SK-N-SH (cell line): ENCODE measurements at places on chromosomes 3 and 15. TPM values are rescaled to one million over a fixed set of nuclear protein-coding genes. Genes with fewer than 3 reads are reported as not detected.
A peak's percentile ranks its signal among the peaks of the same experiment; 100 is the strongest.

Gene DUOXA2
- not detected in 2 replicates for polyA plus RNA-seq

Gene GOLGA8T
- 0.06 TPM in 1 of 2 replicates, not detected in the other for polyA plus RNA-seq

Gene ADIPOQ
- not detected in 2 replicates for polyA plus RNA-seq

Gene AADAC
- 1.2 and 3.5 TPM in 2 replicates for polyA plus RNA-seq

Gene ZNF501
- 1.1 and 1.5 TPM in 2 replicates for polyA plus RNA-seq

Gene ZBTB47
- polyA plus RNA-seq, result 9.9 and 13.0 TPM in 2 replicates

Gene INAFM2
- polyA plus RNA-seq, result 7.8 and 9.8 TPM in 2 replicates

Gene GABRB3
- 0.10 and 0.75 TPM in 2 replicates for polyA plus RNA-seq

Gene REC114
- not detected in 2 replicates for polyA plus RNA-seq

DNA sequence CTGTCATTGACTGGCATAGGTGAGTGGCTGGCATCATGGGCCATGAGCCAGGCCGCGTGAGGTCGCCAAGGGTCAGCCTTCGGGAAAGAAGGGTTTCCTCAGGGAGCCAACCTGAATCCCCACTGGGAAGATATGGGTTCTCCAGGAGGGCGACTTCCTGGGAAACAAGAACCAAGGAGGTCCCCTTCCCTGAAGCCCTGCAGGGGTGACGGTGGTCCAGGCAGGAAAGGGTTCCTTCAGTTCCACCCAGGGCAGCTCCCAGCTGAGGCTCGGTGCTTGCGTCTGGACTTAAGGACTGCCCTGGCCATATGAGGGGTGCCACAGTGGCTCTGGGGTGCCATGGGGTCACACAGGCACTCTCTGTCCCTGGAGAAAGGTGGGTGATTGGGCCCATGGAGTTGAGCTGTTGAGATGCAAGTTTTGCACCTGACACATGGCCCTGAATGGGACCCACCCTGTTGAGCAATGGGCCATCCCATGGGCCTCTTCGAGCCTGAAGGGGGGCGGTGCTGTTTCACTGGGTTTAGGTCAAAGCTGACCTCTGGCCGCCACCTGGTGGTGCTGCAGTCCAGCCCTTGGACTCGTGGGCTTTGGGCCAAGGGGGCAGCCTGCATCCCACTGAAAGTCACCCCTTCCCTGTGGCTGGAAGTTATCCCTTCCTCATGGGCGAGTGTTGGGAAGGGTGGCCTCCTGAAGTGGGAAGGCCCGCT lies 228.1 kb downstream of the SNRPN start:
- no peak for DNase-seq

DNA sequence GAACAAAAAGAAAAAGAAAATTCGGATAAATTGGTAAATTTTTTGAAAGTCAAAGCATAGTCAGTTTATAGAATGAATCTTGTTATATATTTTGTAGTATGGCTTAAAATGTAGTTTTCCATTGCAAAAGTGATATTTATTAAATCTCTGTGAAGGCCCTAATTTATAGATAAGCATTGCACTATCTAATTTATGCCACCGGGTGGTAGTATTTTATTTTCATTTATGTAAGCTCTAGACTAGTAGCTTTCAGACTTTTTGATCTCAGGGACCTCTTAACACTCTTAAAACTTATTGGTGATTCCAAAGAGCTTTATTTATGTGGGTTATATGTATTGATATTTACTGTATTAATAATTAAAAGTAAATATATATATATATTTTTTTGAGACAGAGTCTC lies 133.9 kb upstream of the LRRFIP2 start:
- peak; percentile 32 for DNase-seq

- no peak for DNase-seq
These were observed 6.6 kb upstream of the CCNL1 start for GRCh38 chr3:157166561-157166960.

GRCh38 chr3:138051947-138052802 lies 42.2 kb downstream of the CLDN18 start:
- peak; percentile 34 for DNase-seq

- no peak for DNase-seq
These were observed 511.3 kb downstream of the EDEM1 start for GRCh38 chr3:5698851-5699250.

- peak; percentile 32 for DNase-seq
These were observed 36.6 kb downstream of the PSTPIP1 start for GRCh38 chr15:77031376-77032050.

GRCh38 chr3:98556164-98557130 lies 24.7 kb downstream of the GPR15 start:
- DNase-seq, result no peak

GRCh38 chr3:115845986-115846385 lies 222.7 kb downstream of the GAP43 start:
- DNase-seq, result no peak

- DNase-seq, result no peak
These were observed 4.6 kb upstream of the OXTR start for GRCh38 chr3:8773941-8774542.

DNA sequence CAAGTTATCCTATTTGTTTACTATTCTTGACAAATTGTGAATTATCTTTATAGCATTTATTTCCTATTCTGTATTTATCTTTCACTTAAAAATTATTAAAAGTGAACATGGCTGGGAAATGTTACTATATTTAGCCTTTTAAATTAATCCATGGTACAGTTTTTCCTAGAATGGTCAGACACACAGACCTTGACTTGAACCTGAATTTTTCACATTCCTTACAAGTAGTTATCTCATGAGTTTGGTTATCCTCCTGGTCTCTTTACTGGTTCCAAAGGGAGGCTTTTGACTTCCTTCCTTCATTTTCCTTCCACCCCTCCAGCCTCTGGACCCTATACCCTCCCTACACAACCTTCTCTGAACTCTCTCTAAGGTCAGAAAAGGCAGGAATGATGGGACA lies 280.6 kb downstream of the SATB1 start:
- DNase-seq, result no peak

DNA sequence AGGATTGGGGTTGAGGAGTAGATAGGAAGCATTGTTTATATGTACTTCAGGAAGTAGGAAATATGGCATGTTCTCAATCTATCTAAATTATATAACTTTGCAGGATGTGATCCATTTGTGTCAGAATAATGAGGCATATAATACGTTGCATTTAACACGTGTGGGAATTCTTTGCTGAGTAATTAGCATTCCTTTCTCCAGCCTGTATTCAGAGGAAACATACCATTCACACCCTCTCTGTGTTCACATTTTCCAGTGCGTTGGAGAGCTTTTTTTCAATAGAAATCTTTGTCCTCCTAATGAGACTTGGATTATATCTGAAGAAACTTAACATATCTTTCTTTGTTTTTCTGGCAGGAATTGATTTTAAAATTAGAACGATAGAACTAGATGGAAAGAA lies 33.0 kb upstream of the APH1B start:
- no peak for DNase-seq

DNA sequence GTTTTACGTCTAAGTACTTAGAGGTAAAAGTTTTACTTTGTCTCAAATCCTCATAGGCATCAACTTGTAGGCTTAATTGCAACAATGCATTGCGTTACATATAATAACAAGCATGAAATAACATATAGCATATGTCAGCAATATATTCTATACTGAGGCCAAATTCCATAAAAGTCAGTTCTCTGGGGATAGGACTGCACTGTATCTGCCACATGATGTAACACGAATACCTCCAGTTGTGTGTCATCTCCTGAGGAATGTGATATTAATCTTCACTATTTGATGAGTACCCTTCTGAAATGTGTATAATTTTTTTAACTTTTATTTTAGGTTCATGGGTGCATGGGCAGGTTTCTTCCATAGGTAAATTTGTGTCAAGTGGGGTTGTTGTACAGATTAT lies 126.4 kb downstream of the IMPG2 start:
- no peak for DNase-seq

DNA sequence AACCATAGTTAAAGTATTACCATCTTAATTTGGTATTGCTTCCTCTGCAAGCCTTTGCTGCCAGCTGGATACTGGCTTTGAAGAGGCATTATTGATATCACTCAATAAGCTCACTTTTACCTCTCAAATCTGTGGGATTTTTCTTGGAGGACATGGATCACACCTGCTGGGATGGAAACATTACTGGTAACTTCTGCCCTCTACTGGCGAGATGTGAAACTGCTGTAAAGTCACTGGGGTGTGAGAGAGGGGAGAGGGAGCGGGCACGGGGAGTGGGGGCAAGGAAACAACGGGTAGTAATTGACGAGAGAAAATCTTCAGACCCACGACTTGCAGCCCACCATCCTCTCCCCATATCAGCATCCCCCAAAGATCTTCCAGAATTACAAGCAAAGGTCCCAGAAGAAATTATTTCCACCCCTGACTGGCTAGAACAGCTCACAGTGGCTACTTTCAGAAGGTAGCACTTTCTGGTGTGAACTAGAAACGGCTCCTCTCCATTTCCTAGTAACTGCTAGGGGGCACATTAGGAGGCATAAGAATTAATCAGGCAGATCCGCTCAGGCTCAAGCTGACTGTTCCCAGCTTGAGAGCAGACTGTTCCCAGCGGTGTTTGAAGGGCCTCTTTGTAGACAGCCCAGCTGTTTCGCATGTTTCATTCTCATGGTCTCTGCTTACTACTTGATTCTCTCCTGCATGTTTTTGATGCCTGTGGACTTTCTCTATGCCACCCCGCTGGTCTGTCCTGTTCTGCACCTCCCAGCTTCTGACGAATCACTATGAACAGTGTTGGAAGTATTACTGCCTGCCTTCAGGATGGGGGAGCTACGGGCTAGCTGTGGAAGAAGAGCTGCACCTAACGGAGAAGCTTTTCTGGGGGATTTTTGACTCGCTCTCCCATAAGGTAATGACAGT lies 230.4 kb upstream of the CHRM5 start:
- peak; percentile 71 for DNase-seq

- DNase-seq, result no peak
These were observed 154.2 kb downstream of the B3GALNT1 start for GRCh38 chr3:160950954-160951353.

- DNase-seq, result no peak
These were observed 272.5 kb downstream of the XXYLT1 start for GRCh38 chr3:194998417-194998816.

DNA sequence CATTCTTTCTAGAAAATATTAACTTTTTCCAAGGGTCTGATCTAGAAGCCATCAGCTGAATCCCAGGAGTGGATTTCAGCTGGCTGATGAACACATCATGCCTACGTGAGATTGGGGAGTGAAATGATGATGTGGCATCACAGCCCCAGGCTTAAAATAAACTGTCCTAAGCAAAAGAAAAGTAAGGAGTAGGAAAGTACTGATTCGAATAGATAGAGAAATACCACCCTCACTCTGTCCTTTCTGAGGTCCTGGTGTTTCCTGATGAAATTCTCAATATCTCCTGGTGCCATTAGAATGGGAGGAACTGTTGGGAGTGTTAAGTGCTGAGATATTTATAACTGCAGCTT lies 376.8 kb upstream of the SEMA6D start:
- no peak for DNase-seq

GRCh38 chr3:58625196-58625824 lies 41.3 kb downstream of the FAM3D start:
- DNase-seq, result no peak

DNA sequence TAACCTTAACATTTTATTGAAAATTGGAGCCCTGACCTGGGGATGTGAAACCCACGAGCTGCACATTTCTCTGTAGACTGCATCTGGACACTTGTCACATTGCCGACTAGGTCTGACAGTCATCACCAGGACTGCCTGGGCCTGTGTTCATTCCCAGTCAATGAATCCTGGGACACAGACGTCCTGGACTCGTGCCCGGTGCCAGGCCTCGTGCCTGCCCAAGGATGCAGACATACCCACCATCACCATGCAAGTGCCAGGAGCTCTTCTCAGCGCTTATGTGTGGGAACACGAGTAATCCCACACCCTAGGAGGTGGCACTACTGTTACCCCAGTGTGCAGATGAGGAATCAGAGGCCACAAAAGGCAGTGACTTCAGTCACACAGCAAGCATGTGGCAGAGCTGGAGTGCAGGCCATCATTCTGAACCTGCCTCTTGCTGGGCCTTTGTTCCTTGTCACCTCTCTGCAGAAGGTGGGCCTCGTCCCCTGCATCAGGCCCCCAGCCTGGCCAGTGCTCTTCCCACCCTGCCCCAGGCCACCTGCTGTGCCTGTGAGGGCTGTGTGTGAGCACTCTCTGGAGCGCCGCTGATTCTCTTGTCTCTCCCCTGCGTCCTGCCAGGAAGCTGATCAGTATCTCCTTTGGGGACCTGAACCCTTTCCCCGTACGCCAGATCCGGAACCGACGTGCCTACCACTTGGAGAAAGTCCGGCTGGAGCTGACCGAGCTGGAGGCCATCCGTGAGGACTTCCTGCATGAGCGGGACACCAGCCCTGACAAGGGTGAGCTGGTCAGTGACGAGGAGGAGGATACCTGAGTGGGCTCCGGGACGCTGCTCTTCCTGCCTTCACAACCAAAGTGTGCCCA lies 58.5 kb downstream of the ADAMTS7 start:
- peak; percentile 70 for DNase-seq
